ENCODE measurements at places on chromosomes 13 and 19. TPM values are rescaled to one million over a fixed set of nuclear protein-coding genes. Genes with fewer than 3 reads are reported as not detected.

DNA sequence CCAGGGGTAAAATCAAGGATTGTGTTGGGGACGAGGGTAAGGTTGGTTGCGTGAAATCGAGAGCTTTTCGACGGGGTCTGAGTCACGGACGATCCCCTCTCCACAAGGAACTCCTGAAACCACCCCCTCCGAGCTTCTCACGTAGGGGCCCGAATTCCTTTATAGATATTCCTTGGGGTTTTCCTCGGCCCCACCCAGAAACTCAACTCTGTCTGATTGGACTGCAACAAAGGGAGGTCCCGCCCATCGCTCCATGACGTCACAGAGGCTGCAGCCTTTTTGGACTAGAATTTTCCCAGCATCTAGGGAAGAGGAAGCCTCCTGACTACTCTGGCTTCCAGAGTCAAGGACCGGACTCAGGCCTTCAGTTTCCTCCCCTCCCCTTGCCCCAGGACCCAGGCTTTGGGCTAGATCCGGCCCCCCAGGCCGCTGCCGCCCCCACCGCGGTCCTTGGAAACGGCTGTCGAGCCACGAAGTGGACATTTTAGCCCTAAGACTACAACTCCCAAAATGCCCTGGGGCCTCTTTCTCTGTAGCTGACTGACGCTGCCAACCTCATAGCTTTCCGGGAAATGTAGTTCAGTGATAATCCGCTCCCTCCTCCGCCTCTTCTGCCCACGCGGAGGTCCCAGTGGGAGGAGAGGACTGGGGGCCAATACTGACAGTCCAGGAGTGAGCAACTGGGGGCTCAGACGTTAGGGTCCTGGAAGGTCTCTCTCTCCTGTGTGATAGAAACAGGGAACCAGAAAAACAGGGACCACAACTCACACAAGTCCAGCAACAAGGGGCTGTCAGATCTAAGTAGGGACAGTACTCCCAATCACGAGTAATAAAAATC lies at the start of gene IZUMO1:
TSS of gene IZUMO1 (minus strand) at position 172 of the 838 bp plus-strand sequence. CDS start 1,050 bp downstream, outside the sequence.
- DNase-seq: peak; percentile 63

GRCh38 chr19:13215572-13216380 lies 65.6 kb downstream of the IER2 start:
- DNase-seq: no peak

- no peak for DNase-seq
Observed at GRCh38 chr19:42017040-42017439, 23.0 kb upstream of the ATP1A3 start.

Gene KCNN4
- 8.8 TPM for total RNA-seq

Gene UCHL3
- 9.4 TPM for total RNA-seq

DNA sequence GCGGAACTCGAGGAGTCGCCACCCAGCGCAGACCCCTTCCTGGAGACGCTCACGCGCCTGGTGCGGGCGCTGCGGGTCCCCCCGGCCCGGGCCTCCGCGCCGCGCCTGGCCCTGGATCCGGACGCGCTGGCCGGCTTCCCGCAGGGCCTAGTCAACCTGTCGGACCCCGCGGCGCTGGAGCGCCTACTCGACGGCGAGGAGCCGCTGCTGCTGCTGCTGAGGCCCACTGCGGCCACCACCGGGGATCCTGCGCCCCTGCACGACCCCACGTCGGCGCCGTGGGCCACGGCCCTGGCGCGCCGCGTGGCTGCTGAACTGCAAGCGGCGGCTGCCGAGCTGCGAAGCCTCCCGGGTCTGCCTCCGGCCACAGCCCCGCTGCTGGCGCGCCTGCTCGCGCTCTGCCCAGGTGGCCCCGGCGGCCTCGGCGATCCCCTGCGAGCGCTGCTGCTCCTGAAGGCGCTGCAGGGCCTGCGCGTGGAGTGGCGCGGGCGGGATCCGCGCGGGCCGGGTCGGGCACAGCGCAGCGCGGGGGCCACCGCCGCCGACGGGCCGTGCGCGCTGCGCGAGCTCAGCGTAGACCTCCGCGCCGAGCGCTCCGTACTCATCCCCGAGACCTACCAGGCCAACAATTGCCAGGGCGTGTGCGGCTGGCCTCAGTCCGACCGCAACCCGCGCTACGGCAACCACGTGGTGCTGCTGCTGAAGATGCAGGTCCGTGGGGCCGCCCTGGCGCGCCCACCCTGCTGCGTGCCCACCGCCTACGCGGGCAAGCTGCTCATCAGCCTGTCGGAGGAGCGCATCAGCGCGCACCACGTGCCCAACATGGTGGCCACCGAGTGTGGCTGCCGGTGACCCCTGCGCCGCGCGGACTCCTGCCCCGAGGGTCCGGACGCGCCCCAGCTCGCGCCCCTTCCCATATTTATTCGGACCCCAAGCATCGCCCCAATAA lies 2.3 kb downstream of the AMH start:
- no peak for DNase-seq

DNA sequence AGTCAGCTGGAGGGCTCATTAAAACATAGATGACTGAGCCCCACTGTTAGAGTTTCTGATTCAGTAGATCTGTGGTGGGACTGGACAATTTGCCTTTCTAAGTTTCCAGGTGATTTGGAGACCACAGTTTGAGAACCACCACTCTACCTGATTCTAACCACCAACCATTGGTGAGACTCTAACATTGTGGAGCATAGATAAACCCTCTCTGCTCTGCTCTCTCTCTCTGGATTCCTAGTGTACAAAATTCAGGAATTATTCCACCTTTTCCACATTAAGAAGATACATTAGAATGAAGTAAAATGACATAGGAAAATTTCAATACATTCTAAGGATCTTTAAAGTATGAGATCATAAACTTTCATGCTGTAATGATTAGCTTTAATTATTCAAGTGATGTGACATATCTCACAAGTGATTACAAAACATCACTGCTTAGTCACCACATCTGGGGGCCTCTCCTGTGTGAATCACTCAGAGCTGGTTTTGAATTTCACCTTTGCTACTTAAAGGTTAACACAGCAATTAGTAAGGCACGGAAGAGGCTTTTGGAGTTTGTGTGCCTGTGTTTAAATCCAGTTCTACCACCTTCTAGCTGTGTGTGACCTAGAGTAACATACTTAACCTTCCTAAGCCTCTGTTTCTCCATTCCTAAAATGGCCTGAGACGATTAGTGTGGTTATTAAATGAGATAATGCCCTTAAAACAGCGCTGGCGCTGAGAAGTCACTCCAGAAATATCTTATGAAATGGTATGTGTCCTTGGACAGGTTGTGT lies 78.5 kb upstream of the NBEA start:
- no peak for DNase-seq

DNA sequence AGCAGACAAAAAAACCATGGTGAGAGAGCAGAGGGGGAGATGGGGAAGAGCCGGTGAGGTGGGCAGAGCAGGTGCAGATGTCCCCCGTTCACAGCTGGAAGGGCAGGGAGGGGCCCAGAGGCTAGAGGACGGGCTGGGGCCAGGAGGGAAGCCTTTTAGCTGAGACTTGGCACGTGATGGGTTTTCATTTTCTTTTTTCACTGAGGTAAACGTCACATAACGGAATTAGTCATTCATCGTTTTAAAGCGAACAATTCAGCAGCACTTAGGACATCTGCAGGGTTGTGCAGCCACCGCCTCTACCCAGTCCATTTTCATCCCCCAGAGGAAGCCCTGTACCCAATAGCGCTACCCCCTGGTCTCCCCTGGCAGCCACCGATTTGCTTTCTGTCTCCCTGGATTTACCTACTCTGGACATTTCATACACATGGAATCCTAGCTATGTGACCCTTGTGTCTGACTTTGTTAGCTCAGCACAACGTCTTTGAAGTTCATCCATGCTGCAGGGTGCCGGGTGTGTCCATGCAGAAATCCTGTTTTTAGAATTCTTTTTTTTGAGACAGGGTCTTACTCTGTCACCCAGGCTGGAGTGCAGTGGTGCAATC lies 16.0 kb upstream of the EMC10 start:
- no peak for DNase-seq

GRCh38 chr13:61500176-61500575 lies 84.5 kb upstream of the PCDH20 start:
- DNase-seq: no peak

DNA sequence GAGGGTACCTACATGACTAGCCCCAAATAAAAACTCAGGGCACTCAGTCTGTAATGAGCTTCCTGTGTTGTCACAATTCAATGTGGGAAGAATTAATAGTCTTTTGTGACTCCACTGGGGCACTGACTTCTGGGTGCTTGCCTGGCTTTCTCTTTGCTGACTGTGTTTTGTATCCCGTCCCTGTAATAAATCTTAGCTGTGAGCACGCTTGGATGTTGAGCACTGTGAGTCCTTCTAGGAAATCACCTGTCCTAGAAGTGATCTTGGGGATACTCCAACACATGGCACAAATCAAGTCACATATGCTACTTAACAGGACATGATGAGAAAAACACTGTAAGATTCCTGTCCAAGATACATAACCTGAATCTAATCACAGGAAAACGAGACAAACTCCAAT lies 83.0 kb downstream of the USP12 start:
- DNase-seq: no peak

Gene SERTM1
- not detected for total RNA-seq

- peak; percentile 61 for DNase-seq
Observed at GRCh38 chr19:17703824-17704463, 15.3 kb upstream of the MAP1S start.

GRCh38 chr13:33108620-33109019 lies 92.4 kb downstream of the KL start:
- no peak for DNase-seq

DNA sequence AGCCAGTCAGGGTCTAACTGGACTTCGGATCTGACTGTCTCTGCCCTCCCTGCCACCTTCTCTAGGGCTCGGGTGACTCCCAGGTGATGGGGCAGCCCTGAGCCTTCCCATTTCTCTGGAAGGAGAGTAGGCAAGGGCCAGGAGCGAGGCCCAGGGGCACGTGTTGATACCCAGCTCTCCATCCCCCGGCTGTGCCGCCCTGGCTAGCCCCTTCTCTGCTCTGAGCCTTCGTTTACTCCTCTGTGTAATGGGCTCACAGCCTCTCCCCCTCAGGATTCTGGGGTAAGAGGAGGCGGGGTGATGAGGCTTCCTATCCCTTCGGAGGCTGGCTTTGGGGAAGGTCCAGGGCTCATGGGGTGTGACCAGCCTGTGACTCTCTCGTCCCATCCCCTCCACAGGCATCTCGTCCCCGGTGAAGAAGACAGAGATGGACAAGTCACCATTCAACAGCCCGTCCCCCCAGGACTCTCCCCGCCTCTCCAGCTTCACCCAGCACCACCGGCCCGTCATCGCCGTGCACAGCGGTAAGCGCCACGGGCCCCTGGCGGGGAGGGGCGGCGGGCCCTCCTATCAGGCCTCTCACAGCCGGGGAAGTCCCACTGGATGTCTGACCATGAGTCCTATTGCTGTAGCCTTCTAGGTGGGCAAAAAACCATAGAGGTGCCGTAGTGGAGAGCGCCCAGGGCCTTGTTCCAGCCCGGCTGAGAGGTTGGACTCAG lies 31.6 kb downstream of the SMIM24 start:
- no peak for DNase-seq

Gene RYR1
- 7.5 TPM for total RNA-seq

Gene KLK3
- not detected for total RNA-seq

Gene ONECUT3
- total RNA-seq: not detected

GRCh38 chr13:20446405-20446804 lies 79.3 kb downstream of the CRYL1 start:
- DNase-seq: no peak

DNA sequence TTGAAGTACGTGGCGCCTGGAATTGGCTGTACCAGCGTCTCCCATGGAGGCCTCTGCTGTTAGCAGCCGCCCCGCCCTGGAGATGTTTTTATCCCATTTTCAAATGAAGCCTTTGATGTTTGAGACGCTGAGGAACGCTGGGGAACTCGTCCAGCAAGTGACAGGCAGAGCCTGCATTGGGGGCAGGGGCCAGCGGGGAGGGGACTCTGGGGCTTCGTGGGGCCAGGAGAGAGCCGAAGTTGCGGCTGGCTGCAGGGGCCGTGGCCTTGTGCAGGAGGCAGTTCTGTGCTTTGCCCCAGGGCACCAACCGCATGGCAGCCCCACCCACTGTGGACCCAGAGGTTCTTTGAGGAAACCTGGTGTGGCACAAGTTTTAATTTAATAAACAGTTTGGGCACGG lies 13.5 kb downstream of the SPPL2B start:
- no peak for DNase-seq

- peak; percentile 58 for DNase-seq
Observed at GRCh38 chr19:934865-935479, 9.1 kb downstream of the ARID3A start.

DNA sequence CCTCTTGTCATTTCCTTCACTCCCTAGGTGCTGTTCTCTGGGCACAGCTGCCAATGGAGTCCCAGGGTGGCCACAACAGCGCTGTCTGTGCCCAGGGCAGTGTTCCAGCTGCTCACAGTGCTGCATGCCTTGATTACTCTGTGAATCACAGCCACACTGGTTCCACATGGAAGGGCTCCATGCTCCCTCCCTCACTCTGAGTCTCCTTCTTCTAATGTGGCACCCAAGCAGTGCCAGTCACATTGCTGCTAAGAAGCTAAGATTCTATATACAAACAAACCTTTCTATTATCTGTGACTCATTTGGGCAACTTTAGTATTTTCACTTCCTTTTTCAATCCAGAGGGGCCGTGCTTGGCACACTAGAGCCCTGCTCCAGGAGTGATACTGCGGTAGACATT lies 248.7 kb downstream of the TDRD3 start:
- no peak for DNase-seq

DNA sequence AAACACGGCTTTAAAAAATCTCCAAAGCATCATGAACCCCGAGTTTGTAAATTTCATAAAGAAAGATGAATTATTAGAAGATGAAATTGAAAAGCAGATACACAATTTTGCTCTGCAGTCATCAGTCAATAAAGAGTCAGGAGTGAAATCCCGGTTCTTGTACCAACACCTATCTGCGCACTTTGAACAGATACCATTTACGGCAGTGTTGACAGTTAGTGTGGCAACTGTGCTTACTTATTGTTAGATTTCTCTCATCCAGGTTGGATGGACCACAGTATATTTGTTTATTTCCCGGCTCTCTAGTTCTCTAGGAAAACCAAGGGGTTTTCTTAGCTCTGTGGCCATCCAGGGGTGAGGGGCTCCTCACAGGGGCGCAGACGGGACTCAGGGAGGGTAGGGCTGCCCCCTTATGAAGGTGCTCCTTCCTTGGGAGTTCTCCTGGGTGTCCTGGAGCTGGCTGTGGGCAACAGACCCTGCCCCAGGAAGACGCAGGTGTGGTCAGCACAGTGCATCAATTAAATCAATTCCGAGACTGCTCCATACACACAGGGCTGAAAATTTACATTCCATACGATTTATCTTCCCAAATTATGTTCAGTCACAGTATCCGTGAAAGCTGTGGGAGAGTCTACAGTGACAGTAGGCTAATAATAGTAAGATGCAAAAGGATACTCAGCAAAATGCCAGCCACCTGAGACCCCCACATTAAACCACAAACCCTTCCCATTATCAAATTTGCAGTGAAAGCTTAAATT lies 107.0 kb upstream of the C1QTNF9B start:
- DNase-seq: no peak

- DNase-seq: no peak
Observed at GRCh38 chr13:20803180-20803965, 29.6 kb upstream of the EEF1AKMT1 start.

DNA sequence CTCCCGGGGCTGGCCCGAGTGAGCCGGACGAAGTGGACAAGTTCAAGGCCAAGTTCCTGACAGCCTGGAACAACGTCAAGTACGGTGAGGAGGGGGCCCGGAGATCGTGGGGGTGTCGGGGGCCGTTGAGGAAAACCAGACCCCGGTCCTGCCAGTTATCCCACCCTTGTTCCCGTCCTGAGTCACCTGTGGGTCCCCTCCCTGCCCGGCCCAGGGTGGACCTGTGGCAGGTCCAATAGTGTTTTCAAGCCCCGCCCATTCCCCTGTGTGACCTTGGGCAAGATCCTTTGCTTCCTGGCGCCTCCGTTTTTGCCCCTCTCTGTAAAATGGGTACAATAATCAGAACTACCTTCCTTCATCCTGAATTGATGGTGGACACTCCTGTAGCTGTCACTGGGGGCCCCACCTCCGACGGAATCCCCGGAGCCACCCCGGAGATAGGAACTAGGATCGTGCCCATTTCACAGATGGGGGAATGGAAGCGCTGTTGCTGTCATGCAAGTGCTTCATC lies 593 bp downstream of the ATG4D start:
- no peak for DNase-seq

Data from tibial nerve (tissue), 4 donors.